ENCODE measurements at places on chromosomes 2 and 18.

DNA sequence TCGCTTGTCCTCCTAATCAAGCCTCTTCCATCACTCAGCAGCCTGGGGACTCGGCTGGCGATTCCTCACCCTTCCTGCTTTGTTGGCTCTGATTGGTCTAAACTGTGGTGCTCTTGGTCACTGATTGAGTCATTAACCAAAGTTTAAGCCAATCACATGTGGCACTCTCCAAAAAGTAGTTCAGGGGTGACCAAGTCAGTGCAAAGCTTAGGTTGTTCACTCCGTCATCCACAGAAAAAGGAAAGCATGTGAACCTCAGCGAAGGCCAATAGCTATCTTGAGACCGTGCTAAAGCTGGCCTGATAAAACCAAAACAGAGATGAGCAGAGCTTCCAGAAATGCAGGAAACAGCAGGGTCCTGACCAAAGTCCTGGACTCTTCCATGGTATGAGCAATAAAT lies 4.9 kb downstream of the ALPK2 start:
- DNase-seq = no peak

GRCh38 chr2:149205143-149205542 lies 125.2 kb upstream of the LYPD6 start:
- no peak for DNase-seq

DNA sequence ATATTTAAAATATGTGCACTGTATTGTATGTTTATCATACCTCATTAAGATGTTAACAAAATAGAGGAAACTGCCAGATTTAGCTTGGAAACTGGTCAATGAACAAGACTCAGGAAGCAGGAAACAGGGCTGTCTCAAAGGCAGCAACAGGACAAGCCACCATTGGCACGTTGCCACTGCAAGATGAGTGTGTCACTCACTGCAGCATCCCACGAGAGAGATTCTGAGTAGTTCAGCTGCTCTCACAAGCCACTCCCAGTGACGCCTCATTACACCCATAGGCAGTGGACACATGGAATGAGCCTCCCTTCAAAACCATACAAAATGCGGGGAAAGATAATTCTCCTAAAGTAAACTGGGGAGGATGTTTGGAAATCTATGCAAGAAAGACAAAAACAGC lies 181.9 kb upstream of the DLGAP1 start:
- DNase-seq = peak; percentile 49

DNA sequence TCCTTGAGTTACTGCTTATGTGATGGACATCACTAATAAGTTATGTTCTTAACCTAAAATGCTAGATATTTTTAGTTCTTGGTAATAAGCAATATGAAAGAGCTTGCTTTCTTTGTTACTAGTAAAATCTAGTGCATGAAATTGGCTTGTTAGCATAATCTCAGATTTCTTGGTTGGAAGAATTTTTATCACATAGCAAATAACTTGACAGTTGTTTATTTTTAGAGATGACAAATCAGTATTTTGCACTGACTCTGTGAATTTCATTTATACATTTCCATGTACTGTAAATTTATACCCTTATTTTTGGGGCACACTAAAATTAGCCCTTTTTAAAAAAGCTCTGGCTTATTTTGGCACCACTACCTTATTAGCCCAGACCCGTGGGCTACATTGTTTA lies 45.6 kb downstream of the LCLAT1 start:
- no peak for DNase-seq

DNA sequence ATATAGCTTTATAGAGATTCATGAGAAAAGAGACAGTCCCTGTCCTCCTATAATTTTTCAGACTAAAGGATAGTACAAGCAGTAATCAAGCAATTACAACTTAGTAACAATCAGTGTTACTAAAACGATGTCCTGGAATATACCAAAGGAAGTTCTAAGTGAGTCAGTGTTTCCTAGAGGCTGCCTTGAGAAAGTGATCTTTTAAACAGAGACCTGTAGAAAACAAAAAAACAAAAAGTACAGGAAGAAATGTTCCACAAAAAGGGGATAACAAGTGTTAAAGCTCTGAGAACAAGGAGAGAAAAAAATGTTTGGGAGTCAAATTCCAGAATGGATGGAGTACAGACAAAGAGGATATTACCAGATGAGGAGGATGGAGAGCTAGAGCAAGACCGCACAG lies 556.4 kb downstream of the ERBB4 start:
- DNase-seq = no peak
